GM18507 (cell line): ENCODE measurements at places on chromosomes 6 and 20.

DNA sequence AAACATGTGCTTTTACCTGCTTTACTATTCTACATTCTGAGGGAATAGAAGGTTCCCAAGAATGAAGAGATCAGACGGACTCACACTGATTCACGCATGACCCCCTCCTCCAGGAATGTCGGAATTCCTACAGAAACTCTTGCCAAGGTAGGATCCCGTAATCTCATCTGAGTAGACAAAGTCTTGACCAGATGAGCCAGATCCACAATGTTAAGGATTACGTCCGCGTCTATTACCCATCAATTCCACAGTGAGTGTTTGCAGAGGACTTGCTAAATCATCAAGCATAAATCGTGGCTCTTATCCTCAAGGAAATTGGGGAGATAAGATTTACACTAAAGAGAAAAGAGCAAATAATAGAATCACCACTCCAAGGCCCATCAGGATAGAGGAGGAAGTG, 245.9 kb upstream of the FOXQ1 start:
- DNase-seq = no peak

DNA sequence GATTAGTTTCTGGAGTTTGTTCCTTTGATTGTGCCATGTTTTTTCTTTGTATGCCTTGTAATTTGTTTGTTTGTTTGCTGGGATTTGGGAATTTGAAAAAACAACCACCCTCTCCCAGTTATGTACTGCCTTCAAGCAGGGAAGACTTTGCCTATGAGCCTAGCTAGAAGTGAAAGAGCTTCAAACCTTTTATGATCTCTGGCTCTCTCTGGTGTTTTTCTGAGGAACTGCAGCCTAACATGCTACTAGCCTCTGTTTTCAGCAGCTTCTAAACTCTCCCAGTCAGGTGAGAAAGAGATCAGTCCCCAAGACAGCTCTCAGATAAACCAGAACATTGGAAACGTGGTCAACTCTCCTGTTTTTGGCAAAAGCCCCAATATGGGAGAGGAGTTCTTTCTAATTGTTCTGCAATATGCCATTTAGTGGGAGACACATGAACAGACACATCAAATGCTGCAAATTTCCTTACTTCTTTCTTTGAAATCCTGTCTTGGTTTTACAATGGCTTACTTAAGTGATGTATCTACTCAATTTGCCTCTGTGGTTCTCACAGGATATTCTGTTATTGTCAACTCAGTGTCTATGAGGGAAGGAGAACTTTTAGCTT, 58.9 kb upstream of the SERINC1 start:
- DNase-seq = peak; percentile 15

- DNase-seq = no peak
Measured at GRCh38 chr6:163250116-163250515, 164.4 kb upstream of the QKI start.

DNA sequence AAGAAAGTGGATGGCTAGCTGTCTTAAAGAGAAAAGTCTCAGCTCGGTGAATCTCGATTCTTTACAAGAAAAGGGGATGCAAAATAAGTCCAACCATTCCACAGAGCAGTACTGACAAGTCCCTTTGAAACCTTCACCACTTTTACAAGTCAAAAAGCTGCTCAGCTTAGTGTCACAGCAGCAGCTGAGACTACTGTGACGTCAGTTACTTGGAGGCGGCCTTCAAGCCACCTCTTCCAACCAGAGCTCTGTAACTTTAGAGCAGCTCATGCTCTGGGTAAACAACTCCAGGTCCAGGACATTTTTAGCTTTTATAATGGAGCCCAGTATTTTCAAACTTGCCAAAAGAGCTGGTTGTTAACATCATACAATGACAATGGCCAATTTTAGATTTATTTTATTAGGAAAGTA, at the start of gene KIAA0408:
Gene KIAA0408, minus strand, starts transcription at position 159 of the 411 bp plus-strand sequence. CDS start 5,408 bp downstream, outside the sequence.
- no peak for DNase-seq

GRCh38 chr20:53181866-53182376, 209.8 kb downstream of the TSHZ2 start:
- no peak for DNase-seq

DNA sequence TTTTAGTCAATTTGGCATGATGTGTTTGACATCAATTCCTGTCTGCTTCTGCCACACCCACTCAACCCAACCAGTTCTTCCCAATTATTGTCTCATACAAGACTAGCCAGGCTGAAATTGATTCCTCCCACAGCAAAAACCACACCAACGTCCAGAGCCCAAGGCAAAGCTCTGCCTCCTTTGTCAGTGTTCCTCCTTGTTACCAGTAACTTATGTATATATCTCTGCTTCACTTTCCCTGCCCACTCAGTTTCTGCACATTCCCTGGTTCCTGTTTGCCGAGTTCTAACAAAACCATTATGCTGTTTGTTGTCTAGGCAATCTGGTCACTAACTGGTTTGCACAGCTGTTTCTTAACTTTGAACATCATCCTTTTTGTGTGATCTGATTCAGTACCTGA, 547.9 kb upstream of the PTCHD4 start:
- no peak for DNase-seq

- DNase-seq = no peak
Measured at GRCh38 chr20:53738945-53739798, 145.5 kb upstream of the ZNF217 start.

GRCh38 chr6:120894077-120894476, 440.2 kb downstream of the TBC1D32 start:
- DNase-seq = no peak

DNA sequence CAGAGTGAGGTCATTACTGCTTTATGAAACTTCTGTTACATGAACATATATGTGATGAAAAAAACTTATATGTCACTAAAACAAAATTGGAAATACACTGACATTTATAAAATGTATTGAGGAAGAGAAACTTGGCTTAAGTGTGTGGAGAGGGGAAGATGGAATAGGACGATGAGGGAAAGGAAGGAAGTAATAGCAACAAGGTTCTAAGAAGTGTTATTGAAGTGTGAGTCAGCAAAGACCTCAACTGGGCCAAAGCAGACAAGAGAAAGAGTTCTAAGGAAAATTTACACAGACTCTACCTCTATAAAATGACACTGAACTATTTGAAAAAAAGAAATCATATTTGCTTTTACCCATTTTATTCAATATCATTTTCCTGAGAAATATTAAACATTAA, 38.3 kb downstream of the SNX3 start:
- no peak for DNase-seq

GRCh38 chr20:38344107-38344701, 2.1 kb upstream of the LBP start:
- DNase-seq = no peak

GRCh38 chr6:75115481-75115880, 90.4 kb downstream of the COL12A1 start:
- no peak for DNase-seq

DNA sequence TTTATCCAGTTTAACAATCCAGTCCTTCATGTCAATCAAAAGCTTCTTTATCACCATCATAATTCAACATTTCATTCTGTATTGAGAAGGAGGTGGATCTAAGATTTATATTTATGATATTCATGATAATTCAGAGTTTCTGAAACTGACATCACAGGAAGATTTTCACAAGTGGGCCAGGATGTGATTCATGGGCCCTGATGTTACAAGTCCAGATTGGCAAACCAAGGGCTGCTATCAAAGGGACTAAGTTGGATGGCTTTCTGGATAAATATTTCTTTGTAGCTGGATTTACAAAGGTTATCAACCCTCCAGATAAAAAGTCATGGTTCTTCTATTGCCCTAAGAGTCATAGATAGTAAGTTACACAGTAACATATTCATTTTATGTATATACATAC, 866.5 kb downstream of the KIF16B start:
- no peak for DNase-seq

GRCh38 chr6:110537208-110538123, 61.1 kb upstream of the SLC22A16 start:
- DNase-seq = no peak

- DNase-seq = no peak
Measured at GRCh38 chr6:161211380-161212035, 62.4 kb downstream of the AGPAT4 start.

DNA sequence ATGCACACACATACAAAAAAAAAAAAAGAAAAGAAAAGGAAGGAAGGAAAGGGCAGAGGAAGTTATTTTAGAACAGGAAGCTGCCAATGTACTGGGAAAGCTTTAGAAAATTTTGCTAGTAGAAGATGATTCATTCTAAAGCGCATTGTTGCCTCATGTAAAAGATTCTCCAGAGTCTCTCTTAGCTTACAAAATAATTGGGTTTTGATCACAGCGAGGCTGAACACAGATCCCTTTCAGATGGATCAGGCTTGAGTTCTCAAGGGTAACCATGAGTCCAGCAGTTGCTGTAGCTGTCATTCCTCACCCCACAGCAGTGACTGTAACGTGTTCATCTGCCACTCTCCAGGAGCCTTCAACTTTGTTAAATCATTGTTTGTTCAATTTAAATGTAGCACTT, 81.9 kb downstream of the PHACTR2 start:
- no peak for DNase-seq

DNA sequence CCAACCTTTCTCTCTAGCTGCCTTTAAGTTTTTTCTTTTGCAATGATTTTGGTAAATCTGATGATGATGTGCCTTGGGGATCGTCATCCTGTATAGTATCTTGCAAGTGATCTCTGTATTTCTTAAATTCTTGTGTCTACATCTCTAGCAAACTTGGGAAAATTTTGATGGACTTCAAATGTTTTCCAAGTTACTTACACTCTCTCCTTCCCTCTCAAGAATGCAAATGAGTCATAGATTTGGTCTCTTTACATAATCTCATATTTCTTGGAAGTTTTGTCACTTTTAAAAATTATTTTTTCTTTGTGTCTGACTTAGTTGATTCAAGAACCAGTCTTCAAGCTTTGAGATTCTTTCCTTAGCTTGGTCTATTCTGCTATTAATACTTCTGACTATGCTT, 176.4 kb downstream of the TBC1D32 start:
- DNase-seq = no peak

- no peak for DNase-seq
Measured at GRCh38 chr6:44275749-44276648, 5.7 kb downstream of the TMEM151B start.

DNA sequence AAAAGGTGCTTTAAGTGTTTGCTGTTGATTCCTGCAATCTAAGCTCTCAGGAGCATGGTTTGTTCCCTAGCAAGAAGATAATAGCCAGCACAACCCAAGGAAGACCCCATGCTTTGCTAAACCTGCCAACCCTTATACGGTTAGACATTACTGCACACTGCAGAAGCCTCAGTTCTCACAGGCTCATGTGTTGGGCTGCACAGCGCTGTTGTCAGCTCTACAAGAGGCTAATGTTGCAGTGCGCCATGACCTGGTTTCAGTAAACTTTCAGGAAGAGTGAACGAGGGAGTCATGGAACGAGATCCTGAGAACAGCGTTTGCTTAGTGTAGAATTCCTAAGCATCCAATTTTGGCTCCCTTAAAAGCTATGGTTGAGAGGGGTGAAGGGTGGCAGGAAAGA, 218.5 kb downstream of the ARHGAP18 start:
- DNase-seq = no peak

DNA sequence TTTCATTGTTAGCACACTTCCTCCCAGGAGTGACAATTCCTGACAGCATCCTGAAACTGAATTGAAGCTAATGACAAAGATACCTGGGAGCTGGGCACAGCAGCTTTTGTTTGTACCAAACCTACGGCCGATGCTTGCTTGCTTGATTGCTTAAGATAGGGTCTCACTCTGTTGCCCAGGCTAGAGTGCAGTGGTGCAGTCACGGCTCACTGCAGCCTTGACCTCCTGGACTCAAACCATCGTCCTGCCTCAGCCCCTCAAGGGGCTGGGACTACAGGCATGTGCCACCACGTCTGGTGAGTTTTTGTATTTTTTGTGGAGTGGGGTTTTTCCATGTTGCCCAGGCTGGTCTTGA, 84.7 kb upstream of the SCP2D1 start:
- DNase-seq = no peak

DNA sequence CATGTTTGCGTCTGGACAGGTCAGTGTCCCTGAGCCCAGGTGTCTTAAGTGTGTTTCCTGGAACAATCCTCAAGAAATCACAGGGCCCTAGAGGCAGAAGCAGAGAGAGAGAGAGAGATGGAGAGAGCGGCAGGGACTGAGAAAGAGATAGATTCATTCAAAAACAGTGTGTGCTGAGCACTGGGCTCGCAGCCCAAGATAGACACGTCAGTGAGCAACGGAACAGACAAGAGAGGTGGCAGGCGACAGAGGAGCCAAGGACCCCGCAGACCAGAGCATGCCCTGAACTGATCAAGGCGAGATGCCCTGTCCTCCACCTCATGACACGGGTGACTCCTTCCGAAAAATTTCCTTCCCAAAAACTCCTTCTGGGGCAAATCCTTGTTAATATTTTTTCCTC, 362.0 kb upstream of the SULF2 start:
- no peak for DNase-seq

DNA sequence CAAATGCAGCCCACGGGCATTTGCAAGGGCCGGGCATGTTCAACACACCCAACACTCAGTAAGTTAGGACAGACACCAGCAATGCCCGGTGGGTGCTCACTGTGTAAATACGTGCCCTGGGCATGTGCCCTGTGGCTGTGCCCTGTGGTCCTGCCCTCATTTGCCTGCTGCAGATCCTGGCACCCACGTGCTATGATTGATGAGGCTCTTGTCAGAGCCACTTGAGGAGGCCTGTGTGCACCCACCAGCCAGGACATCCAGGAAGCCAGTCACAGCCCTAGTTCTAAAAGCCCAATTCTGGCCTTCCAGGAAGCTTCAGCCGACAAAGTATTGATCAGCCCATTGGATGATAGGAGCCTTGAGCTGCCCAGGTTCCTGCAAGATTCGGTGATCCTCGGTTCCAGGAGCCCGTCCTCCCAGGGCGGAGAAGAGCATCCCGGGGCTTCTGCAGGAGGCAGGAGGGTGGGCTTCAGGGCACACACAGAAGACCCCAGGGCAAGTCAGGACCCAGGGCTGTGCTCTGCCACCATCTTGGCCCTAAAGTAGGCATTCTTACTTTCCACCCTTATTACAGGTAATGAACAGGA, 223.9 kb downstream of the PREX1 start:
- DNase-seq = no peak

DNA sequence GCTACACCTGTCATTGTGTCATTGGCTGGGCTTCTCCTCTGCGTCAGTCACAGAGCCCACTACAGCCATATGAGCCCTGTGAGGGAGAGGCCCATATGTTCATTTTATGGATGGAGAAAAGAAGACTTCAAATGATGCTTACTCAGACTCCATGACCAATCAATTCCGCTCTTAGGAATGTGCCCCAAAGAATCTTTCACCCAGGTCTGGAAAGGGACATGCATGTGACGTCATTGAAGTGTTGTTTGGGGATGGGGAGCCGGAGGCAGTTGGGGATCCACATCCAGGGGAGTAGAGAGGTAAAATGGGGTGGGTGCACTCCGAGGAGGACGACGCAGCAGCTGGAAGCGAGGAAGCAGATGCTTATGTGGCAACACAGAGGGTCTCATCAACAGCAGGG, 9.6 kb upstream of the C6orf132 start:
- DNase-seq = no peak

DNA sequence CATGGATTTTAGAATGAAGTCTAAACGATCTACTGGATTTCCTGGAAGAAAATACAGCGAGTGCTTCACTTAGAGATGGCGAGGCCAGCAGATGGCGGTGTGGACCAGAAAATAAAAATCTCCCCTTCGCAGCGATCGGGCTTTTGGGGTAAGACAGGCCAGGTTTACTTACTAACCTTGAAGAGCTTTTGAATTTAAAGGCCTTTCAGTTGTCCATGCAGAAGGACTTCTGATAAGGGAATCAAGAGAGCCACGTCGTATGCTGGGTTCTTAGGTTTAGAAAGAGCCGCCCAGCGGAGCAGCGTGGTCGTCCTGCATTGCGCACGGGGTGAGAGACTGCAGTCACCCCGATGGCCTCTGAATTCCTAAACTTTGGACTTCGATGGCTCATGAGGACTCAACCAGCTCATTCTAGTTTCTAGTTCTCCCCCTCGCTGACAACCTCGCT, 125.2 kb upstream of the RALGAPA2 start:
- DNase-seq = peak; percentile 18
